ENCODE measurements at places on chromosomes 11 and 22. TPM values are rescaled to one million over a fixed set of nuclear protein-coding genes. Genes with fewer than 3 reads are reported as not detected.

- H3K4me1 ChIP-seq, result no peaks in the 10 kb centered on the region
- H3K36me3 ChIP-seq, result peaks cover 20% of the 10 kb centered on the region
- no peak for DNase-seq
- no peaks in the 10 kb centered on the region for H3K27me3 ChIP-seq
These were observed 23.1 kb downstream of the TTLL1 start for GRCh38 chr22:43066134-43066533.

GRCh38 chr11:1197886-1198560 lies 24.8 kb upstream of the MUC5B start:
- no peak overlapping the region for H3K27ac ChIP-seq
- no peak for DNase-seq
- no peaks in the 10 kb centered on the region for H3K36me3 ChIP-seq
- H3K4me3 ChIP-seq, result no peak overlapping the region
- H3K27me3 ChIP-seq, result no peaks in the 10 kb centered on the region

DNA sequence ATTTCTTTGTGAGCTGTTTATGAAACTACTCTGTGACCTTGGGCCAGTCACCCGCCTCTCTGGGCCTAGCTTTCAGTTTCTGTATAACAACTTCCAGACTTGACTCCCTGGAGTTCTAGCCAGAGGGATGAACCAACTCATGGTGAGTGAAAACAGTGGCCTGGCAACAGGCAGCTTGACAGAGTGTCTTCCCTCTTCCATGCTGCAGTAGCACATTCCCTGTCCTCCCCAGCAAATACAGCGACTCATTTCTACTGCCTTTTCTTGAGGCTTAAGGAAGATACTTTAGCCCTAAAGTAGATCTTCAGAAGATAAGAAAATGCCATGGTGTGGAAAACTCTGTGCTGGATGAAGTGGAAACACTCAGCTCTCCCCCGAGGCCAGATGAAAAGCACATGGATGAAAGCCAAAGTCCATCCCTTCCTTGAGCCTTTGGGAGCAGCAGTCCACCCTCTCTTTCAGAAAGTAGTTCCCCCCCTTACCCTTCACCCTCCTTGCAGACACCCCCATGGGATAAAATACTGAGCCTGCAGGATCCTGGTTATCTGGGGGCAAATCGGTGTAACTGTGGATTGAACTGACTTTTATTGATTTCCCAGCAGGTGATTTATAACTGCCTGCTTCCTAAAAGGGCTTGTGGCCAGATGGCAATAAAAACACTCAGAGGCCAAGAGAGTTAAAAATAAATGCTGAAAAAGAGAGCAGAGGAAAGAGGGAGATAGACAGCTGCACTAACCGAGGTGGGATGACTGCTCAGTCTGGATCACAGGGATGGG lies 24.1 kb downstream of the IRAG1 start:
- H3K4me1 ChIP-seq, result no peaks in the 10 kb centered on the region
- no peaks in the 10 kb centered on the region for H3K36me3 ChIP-seq
- no peak overlapping the region for H3K4me3 ChIP-seq
- no peak for DNase-seq

- DNase-seq, result no peak
- no peak overlapping the region for H3K4me3 ChIP-seq
- H3K4me1 ChIP-seq, result no peaks in the 10 kb centered on the region
These were observed 550.7 kb downstream of the INSC start for GRCh38 chr11:15665368-15665871.

DNA sequence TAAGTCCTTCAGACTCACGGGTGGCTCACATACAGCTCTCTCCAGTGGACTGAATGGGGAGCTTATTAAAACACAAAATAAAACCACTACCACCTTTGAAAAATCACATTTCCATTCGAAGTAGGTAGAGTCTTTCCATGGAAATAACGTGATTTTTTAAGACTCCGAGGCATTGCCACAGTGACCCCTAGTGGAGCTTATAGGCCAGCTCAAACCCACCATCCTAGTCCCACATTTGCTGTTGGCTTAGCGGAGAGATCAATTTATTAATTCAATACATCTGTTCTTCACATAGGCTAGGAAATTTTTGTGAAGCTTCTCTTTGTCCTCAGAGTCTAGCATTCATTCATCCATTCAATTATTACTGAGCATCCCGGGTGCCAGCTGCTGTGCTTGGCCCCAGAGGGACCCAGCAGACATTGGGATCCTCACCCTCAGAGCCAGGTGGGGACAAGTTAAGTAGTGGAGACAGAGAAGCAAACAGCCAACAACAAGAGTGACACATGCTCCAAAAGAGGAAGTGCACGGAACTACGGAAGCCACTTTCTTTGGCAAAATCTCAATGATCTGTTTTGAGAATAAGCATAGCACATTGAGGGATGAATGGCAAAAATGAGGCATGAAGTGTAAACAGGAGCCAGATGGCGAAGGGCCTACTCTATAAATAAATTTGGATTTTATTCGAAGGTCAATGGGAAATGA lies 10.2 kb upstream of the P4HA3 start:
- H3K27ac ChIP-seq, result no peak overlapping the region
- H3K4me3 ChIP-seq, result no peak overlapping the region
- DNase-seq, result peak; percentile 30

DNA sequence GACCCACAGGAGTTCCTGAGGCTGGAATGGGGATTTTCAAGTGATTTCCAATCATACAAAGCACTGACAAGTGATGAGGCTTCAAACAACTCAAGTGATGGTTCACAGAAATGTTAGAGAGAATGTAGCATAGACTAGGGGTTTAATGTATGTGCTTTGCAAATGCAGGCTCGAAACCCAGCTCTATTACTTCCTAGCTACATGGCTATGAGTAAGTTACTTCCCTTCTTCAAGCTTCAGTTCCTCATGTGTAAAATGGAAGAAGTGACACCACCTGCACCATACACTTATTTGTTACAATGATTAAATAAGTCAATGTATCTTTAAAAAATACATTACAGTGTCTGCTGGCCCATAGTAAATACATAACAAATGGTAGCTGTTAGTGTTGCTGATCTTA lies 139.8 kb downstream of the CCDC81 start:
- H3K4me1 ChIP-seq, result no peaks in the 10 kb centered on the region
- H3K36me3 ChIP-seq, result no peaks in the 10 kb centered on the region
- no peak overlapping the region for H3K27ac ChIP-seq
- H3K4me3 ChIP-seq, result no peak overlapping the region
- no peak for DNase-seq

DNA sequence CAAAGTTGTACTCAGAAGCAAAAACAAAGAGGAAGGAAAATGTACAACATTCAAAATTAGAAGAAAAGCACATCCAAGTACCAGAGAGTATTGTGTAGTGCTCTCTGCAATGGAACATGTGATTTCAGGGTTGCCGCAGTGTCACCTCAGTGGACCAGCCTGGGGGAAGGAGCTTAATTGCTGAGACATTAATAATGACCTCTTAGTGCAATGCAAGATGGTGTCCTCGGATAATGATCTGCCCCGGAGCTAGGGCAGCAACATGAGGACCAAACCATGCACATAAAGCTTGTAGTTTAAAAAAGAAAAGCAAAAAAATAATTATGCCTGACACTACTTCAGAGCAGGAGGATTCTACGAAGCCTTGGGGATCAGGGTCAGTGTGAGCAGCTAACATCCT lies 11.3 kb upstream of the JHY start:
- peaks cover 8% of the 10 kb centered on the region for H3K27me3 ChIP-seq
- H3K27ac ChIP-seq, result no peak overlapping the region
- no peaks in the 10 kb centered on the region for H3K4me1 ChIP-seq
- DNase-seq, result no peak
- no peaks in the 10 kb centered on the region for H3K36me3 ChIP-seq

DNA sequence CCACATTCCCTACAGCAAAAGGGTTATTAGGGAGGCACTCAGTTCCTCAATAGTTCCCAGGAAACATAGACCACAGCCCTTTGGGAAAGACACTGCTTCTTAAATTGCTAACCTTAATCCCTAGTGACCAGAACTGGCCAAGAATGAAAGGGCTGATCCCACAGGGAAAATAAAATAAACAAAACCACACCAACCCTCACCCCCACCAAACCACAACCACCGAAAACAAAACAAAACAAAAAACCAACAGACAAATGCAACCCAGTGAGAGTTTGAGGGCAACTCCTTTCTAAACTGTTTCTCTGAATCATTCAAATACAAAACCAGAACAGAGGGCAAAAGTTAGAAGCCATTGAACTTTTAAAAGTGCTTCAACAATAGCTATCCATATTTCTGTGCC lies 57.2 kb downstream of the NAV2 start:
- peaks cover 5% of the 10 kb centered on the region for H3K27me3 ChIP-seq
- no peaks in the 10 kb centered on the region for H3K36me3 ChIP-seq
- DNase-seq, result no peak
- no peaks in the 10 kb centered on the region for H3K4me1 ChIP-seq
- H3K27ac ChIP-seq, result no peak overlapping the region
- H3K4me3 ChIP-seq, result no peak overlapping the region

The GUCY1A2 gene
- not detected for total RNA-seq

All from CD4-positive, CD25-positive, alpha-beta regulatory T cell (primary cell).